Neuronal stem cell (in vitro differentiated cells): ENCODE measurements at places on chromosomes 4 and X.
A peak's percentile ranks its signal among the peaks of the same experiment; 100 is the strongest.

- no peak for DNase-seq
Observed at GRCh38 chr4:141403782-141404181, 183.1 kb downstream of the ZNF330 start.

- DNase-seq: no peak
Observed at GRCh38 chrX:39828971-39829370, 268.8 kb downstream of the BCOR start.

DNA sequence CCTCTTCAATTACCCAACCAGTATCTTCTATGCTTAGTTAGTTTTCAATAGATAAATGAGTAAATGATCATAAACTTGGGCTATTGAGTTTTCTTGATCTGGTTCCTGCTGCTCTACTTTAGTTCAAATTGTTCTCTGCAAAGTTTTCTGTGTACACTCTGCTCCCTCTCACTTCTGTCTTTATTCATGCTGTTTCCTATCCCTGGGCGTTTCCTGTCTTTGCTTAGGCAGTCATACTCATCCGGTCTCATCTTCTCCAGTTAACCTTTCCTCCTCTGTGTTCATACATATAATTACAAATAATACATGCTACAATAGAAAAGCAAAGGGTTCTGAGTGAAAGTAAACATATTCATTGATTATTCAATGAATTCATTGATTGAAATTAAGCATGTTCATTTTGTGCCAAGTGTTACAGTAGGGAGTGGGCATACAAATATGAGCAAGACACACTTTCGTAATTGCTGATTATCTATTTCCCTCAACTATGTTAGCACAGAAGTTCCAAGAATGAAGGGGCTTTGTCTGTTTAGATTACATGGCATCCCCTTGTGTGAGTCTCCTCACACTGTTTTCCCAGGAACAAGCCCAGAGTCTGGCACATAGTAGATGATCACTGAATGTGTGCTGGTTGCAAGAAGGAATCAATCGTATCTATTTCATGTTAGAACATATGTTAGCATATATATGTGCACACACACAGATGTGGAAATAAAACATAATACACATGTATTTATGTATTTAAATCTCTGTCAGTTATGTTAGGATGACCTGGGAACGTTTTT, 1.1 kb downstream of the RAB39B start:
- DNase-seq: no peak

DNA sequence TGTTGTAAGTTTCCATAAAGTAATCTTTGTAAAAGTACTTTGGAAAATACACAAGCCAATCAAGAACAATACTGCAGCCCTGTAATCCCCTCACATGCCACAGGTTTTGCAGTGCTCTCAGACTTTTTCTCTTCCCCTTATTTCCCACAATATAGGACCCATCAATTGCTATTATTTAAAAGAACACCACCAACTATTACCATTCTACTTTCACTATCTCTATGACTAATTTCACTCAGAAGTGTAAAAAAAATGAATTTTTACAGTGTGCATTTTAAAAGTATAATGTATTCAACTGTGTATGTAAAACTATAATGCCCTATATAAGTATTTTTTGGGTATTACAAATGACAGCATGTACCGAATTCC, 1.7 kb downstream of the ATP8A1 start:
- no peak for DNase-seq

DNA sequence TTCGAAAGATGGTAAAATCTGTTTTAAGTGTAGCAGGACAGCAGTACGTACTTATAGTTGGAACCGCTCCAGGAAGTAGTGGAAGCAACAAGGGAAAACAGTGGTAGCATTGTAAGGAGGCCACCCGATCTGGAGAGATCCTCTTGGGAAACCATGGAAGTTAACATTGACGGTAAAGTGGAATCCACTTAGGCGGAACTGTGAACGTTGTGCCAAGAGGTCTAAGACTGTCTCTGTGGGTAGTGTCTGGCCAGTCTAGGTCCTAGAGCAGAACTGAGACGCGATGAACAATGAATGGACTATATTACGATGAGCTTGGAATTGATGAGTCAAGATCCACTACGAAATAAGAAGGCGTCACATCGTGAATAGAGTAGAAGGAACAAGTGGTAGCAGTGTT, 124.0 kb downstream of the TENM3 start:
- DNase-seq: no peak

GRCh38 chr4:15344041-15344440, 83.8 kb upstream of the C1QTNF7 start:
- DNase-seq: no peak

DNA sequence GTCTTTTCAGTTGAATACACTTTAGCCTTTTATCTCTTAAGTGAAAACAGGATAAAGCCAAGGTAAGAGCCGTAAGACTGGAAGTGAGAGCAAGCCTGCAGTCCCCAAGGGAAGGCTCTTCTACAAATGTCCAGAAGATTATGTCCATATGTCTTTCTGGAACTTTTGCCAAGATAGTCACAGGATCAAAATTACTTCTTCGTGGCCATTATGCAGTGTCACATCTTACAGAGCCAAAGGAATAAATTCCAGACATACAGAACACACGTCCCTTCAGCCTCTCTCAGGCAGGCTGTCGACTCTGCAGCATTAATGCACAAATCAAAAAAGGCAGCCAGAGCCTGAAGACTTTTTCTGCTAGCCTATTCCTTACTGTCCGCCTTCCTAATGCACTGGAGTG, 10.9 kb upstream of the GATB start:
- DNase-seq: no peak

DNA sequence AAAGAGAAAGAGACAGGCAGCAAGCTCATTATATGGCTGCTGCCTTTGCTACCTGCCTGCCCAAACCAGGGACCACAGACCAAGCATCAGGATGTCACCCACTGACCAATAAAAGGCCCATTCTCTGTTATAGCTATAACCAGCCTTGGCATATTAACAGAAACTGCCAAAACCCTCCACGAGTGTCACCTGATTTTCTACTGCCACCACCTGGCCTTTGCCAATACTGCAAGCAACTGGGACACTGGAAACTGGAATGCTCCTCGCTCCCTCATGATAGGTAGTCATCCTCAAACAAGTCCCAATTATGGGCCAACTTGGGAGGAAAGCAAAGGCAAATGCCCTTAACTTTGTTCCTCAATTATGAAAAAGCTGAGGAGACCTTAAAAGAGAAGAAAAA, 76.0 kb downstream of the SPIN4 start:
- no peak for DNase-seq

- no peak for DNase-seq
Observed at GRCh38 chr4:187362937-187363857, 632.4 kb upstream of the ZFP42 start.

GRCh38 chrX:129115104-129115503, 408.2 kb downstream of the SMARCA1 start:
- no peak for DNase-seq

DNA sequence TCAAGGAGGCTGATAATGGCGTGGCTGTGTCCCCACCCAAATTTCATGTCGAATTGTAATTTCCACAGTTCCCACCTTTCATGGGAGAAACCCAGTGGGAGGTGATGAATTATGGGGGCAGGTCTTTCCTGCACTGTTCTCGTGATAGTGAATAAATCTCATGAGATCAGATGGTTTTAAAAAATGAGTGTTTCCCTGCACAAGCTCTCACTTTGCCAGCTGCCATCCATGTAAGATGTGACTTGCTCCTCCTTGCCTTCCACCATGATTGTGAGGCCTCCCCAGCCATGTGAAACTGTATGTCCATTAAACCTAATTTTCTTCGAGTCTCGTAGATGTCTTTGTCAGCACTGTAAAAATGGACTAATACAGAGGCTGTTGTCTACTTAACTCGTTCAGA, 488.3 kb downstream of the SPRY1 start:
- no peak for DNase-seq

DNA sequence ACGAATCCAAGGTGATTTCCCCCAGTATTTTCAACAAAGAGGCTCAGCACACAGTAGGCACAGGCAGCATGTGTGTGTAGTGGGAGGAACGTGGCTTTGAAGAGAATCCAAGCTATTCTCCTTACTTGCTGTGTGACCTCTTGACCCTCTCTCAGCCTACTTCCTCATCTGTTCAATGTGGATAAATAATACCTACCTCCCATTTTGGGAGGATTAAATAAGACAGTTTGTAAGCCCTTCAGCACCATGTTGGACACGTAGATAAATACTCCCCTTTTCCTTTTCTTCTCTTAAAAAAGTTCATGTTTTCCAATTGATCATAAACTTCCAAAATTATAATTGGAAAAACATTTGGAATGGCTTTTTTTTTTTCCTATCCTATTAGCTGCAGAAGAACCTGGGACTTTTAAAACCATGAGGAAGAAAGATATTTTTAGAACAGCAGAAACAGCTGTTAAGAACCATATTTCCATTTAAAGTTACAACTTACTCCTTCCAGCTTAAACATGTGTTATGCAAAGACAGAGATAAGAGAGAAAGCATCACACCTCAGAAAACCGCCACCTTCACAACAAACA, 56.1 kb upstream of the TMEM131L start:
- DNase-seq: peak; percentile 15

GRCh38 chr4:138867404-138867803, 148.2 kb upstream of the NOCT start:
- no peak for DNase-seq

DNA sequence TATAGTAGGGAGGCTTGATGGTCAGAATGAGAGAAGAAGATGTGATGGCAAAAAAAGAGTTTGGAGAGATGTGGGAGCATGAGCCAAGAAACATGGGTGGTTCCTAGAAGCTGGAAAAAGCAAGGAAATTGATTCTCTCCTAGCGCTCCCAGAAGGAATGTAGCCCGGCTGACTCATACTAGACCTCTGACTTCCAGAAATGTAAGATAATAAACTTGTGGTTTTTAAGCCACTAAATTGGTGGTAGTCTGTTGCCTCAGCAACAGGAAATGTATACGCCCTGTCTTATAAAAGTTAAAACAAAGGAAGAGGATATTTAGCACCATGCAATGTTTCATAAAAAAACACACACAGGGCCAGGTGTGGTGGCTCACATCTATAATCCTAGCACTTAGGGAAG, 182.7 kb upstream of the PCDH7 start:
- DNase-seq: no peak

DNA sequence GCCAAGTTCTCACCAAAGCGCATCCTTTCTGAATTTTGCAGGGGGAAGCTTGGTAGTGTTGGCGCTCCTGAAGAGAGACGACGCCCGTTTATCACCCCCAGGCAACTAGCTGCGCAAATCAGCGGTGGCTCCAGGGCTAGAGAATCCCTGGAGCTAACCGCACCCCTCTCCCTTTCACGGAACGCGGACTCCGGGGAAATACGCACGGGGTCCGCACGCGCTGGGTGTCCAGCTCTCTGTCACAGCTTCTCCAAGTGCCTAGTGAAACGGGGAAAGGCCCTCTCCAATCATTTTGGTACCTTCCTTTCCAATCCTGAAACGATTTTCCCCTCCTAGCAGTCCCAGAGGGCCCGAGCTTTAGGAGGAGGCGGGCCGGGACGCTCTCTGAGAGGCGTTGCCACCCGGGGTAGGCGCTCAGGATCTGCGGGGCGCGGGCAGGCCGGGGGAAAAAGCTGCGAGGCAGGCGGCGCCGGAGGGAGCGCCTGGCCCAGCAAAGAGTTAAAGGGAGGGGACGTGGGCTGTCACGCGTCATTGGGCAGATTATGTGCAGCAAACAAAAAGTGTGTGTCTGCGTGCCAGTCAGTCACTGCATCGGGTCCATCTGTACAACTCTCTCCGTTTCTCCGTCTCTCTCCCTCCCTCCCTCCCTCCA, at the start of gene PRDM8:
TSS of gene PRDM8 (plus strand) at position 582 of the 652 bp plus-strand sequence. CDS start 2,578 bp downstream, outside the sequence.
- no peak for DNase-seq

GRCh38 chr4:123600987-123601904, 204.7 kb downstream of the SPRY1 start:
- no peak for DNase-seq

DNA sequence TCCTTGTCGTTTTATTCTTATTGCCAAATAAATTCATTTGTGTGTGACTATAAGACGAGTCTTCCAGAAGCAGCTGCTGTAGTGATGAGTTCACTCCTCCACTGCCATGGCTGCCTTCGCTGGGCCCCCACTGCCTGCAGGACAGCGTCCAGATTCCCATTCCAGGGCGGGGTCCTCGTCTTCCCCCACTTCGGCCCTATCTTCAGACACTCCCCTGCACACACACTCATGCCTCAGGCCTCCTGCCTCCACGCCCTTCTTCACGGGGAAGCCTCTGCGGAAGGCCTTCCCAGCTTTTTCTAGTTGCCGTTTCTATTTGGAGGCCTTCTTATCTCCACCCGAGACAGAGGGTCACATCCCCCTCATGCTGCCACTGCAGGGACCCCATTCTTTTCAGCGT, 80.4 kb downstream of the SHROOM2 start:
- DNase-seq: no peak

DNA sequence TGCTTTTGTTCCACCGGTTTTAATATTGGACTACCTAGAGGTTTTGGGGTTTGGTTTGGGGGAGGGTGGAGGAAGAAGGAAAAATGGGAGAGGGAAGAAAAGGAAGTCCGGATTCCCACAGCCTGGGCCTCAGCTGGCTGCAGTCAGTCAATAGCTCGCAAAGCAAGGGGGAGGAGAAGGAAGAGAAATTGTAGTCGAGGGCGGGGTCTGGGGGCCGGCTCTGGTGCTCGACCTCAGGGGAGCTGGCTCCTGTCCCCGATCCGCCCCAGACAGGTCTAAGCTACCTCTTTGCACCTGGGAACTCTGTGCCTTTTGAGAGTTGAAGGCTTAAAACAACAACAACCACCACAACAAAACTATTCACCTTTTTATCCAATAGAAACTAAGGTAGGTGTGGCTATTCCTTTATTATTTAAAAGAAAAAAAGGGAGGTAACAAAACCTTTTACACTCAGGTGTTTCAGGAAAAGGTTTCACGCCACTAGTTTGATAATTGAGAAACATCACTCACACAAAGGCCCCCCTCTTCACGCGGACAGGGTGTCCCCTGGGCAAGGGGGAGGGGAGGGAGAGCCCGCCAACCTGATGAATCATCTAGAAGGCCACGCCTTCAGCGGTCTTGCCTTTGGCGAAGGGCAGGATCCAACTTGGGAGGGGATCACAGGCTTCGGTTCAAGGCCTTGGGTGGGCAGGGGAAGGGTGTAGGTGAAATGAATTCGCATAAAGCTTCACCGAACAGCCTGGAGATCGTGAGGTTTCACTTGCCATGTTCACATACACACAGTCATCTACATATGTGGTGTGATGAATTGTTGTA, 1.6 kb upstream of the LNX1 start:
- no peak for DNase-seq

GRCh38 chr4:83285055-83285407, 433 bp upstream of the COQ2 start:
- DNase-seq: no peak

GRCh38 chr4:1030559-1030958, 19.1 kb downstream of the FGFRL1 start:
- DNase-seq: no peak

GRCh38 chr4:16765546-16765945, 132.9 kb downstream of the LDB2 start:
- DNase-seq: no peak

- no peak for DNase-seq
Observed at GRCh38 chr4:172009446-172010230, 196.4 kb downstream of the GALNTL6 start.

GRCh38 chr4:180635281-180635680, 1607.9 kb upstream of the TENM3 start:
- no peak for DNase-seq

GRCh38 chr4:185723631-185724260, 88.2 kb downstream of the SORBS2 start:
- DNase-seq: no peak

- DNase-seq: no peak
Observed at GRCh38 chr4:75557696-75558095, 1.8 kb downstream of the ODAPH start.

- no peak for DNase-seq
Observed at GRCh38 chrX:133085785-133086184, 11.1 kb downstream of the USP26 start.
